NCI-H1417 (cell line): ENCODE measurements at places on chromosomes 2 and 18.

- no peak for DNase-seq
Observed at GRCh38 chr18:44691148-44691925, 10.6 kb downstream of the SETBP1 start.

GRCh38 chr2:161983331-161983651 is 90.7 kb downstream of the DPP4 start:
- no peak for DNase-seq

- no peak for DNase-seq
Observed at GRCh38 chr2:149906886-149907285, 319.3 kb upstream of the MMADHC start.

- DNase-seq: no peak
Observed at GRCh38 chr2:105915005-105915558, 170.4 kb downstream of the NCK2 start.

DNA sequence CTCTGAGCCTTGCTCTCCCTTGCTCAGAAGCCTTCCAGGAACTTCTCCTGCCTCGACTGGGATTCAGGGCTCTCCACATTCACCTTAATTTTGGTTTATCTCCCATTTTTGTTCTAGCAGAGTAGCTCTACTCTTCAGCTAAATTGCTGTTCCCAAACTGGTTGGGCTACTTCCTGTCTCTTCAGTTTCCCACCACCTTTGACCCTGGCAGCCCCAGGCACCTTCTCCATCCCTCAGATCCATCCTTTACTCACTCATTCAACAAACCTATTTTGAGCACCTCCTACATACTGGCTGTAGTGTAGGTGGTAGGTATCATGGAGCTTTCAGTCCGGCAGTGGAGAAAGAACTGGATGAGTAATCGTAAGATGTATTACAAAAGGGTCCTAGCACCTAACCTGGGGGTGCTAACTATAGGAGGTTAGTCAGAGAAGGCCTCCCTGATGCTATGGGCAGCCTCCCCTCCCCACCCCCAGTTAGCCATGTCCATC is 26.3 kb downstream of the MERTK start:
- no peak for DNase-seq

DNA sequence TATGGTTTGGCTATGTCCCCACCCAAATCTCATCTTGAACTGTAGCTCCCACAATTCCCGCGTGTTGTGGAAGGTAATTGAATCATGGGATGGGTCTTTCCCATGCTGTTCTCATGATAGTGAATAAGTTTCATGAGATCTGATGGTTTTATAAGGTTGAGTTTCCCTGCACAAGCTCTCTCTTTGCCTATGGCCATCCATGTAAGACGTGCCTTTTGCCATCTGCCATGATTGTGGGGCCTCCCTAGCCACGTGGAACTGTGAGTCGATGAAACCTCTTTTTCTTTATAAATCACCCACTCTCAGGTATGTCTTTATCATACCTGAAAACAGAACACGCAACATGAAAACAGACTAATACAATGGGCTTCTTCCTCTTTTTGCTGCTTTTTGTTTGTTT is 11.2 kb upstream of the C1D start:
- no peak for DNase-seq

- peak; percentile 71 for DNase-seq
Observed at GRCh38 chr2:208265371-208265800, 669 bp upstream of the PIKFYVE start.

- DNase-seq: no peak
Observed at GRCh38 chr18:3906116-3906750, 456.3 kb downstream of the TGIF1 start.

GRCh38 chr2:111986116-111986900 is 68.8 kb upstream of the TMEM87B start:
- DNase-seq: no peak

GRCh38 chr2:113057117-113057516 is 1.9 kb upstream of the IL36RN start:
- no peak for DNase-seq

- DNase-seq: no peak
Observed at GRCh38 chr2:221255862-221256261, 316.2 kb downstream of the EPHA4 start.

DNA sequence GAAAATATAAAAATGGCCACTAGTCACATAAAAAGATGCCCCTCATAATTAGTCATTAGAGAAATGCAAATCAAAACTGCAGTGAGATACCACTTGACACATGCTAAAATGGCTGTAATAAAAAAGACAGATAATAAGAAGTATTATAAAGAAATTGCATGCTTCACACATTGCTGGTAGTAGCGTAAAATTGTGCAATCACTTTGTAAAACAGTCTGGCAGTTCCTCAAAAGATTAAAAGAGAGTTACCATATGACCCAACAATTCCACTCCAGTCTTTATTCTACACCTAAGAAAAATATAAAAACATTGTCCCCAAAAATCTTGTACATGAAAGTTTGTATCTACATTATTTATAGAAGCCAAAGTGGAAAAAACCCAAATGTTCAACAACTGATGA is 170.6 kb upstream of the FIGN start:
- no peak for DNase-seq

GRCh38 chr18:79685281-79685680 is 5.7 kb downstream of the CTDP1 start:
- no peak for DNase-seq

- DNase-seq: peak; percentile 43
Observed at GRCh38 chr2:236338495-236339184, 74.4 kb upstream of the ASB18 start.

GRCh38 chr2:17971531-17972125 is 93.2 kb downstream of the KCNS3 start:
- no peak for DNase-seq

GRCh38 chr2:42854207-42854818 is 61.9 kb upstream of the HAAO start:
- no peak for DNase-seq

GRCh38 chr2:71500426-71501079 is 47.2 kb downstream of the DYSF start:
- no peak for DNase-seq

GRCh38 chr18:59357928-59358327 is 1.1 kb downstream of the LMAN1 start:
- DNase-seq: peak; percentile 64

GRCh38 chr2:198287706-198288105 is 483.3 kb downstream of the PLCL1 start:
- DNase-seq: peak; percentile 38

DNA sequence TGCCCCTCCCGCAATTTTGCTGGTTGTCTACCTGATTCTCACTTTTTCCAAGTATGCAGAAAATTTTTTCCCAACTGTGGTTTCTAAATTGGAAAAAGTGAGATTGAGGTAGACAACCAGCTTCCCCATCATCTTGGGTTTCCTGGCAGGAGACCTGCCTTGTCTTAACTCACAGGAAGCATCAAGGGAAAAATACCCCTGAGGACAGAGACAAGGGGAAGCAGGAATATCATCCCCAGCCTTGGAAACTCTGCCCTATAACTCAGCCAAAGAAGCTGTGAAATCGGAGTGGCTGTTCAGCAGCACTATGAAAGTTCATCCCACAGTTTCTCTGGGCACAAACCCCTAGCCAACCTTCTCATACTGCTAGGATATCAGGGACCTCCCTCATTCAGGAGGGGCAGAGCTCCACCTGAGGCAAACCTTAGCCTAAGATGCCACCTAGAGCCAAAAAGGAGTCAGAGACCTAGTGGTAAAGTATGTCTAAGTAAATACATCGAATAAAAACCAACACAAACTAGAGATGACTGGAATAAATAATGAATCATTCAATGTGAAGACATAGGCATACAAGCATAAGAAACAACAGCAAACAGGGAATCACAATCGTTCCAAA is 68.2 kb downstream of the ZSWIM2 start:
- DNase-seq: peak; percentile 54

DNA sequence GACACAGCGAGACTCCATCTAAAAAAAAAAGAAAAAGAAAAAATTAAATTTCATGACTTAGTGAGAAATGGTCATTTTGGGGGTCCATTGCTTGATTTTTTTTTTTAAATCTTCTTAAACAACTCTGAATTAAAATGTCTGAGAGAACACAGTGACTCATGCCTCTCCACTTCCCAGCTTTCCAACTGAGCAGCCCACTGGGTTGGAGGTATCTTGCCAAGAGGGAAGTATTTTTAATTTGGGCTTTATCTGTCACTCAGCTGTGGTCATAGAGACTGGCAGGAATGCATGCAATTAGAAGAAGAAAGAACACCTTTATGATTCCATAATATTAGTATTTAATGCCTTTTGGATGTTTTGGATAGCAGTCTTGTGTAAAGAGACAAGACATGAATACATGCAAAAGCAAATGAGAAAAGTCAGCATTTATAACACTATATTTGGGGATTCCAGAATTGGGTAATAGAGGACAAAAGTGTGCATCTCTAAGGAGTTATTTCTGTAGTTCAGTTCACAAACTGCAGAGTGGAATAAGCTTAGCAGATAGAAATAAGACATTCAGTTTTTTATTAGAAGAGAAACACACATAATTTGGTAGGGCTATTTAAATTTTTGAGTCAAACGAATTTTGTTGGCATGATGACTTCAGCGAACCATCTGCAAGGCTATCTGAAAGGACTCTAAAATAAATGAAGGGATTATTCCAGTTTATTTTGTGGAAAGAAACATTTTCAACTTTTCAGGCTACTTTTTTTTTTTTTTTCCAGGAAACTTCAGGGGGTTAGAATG is 254.8 kb downstream of the TGIF1 start:
- no peak for DNase-seq

GRCh38 chr2:49369101-49369500 is 214.8 kb upstream of the FSHR start:
- no peak for DNase-seq

DNA sequence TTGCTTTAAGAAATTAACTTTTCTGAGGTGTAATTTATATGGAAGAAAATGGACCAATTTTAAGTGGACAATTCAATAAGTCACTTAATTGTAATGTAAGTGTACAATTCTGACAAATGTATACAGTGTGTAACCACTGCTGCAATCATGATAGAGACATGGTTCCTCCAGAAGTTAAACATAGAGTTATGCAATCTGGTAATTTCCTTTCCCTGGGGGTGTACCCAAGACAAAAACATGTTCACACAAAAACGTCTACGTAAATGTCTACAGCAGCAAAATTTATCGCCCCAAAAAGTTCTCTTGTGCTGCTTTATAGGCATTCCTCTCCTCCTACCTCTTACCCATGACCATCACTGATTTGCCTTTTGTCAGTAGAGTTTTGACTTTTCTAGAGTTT is 141.5 kb downstream of the AQP4 start:
- no peak for DNase-seq

- no peak for DNase-seq
Observed at GRCh38 chr2:55163274-55163721, 68.8 kb downstream of the CLHC1 start.

- no peak for DNase-seq
Observed at GRCh38 chr2:96359310-96359709, 23.7 kb downstream of the NCAPH start.

- DNase-seq: peak; percentile 12
Observed at GRCh38 chr2:185475914-185476313, 262.7 kb upstream of the FSIP2 start.

DNA sequence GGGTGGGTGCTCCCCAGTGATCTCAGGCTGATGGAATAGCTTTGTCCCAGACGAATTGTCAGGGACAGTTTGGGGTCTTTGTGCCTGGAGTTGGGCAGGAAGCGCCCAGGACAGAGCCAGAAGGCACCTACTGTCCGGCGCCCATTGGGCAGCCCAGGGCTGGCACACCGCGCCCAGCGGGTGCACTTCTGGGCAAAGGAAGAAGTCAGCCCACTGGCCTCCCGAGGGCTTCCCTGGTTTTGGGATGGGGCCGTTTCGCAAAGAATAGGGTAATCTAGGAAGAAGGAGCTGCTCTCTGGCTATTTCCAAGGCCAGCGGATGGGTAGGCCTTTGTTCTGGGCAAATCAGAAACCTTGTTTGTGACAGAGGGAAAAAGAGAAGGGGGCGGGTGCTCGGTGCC is 3.5 kb upstream of the SIX2 start:
- DNase-seq: no peak

- DNase-seq: no peak
Observed at GRCh38 chr18:44546954-44547353, 133.7 kb upstream of the SETBP1 start.
